ENCODE measurements at places on chromosomes 3 and 15.

DNA sequence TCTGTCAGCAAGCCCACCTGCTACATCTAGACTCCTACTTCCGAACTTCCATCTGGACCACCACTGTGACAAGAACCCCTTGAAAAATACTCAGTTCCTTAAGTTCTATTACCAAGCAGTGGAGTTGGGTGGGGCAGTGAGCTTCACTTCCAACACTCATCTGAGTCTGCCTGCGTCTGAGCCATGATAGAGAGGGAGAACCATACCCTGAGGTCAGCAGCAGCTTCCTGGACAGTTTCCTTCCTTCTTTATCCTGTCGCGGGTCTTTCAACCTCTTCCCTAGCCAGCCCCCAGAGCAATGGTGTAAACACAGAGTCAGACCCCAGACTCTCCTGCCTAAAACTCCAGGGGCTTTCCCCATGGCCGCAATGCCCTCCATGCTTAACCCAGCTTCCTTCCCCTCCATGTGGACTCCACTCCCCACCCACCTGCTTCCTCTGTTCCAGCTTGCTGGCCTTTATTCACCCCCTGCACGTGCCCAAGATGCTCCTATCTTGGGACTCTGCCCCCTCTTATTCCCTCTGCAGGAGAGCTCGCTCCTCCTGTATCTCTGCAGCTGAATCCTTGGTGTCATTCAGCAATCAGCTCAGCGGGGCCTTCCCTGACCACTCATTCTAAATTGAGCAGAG is 211.2 kb downstream of the SHQ1 start:
- no peak for DNase-seq

DNA sequence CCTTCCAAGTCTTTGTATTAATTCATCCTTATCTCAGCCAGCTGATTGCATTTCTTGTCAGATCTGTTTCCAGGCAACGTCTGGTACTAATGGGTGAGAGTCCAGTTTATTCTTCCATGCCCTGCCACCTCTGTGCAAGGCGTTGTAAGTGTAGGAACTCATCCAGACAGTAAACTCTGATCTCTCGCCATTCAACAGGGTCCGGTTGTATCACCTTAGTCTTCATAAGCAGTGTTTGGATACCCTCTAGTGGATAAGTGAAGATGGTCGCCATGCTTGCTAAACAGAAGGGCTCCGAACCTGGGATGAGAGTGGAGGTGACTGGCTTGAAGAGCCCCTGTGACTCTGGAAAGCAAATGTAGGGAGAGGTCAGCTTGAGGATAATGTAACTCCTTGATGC is 51.6 kb upstream of the CMTM7 start:
- DNase-seq, result no peak

DNA sequence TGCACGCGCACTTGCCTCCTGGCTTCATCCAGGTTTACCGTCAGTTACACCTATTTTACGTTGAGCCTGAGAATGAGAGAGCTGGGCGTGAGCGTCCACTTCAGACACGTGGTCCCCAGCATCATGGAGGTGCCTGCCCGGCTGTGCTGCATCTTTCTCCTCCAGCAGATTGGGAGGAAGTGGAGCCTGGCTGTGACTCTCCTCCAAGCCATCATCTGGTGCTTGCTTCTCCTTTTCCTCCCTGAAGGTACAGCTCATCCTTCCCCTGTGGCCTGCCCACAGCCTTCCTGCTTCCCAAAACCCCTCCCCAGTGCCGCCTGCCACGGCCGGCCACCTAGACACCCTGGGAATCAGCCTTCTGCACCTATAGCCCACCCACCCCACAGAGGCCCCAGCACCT is 31.6 kb downstream of the SLC22A14 start:
- DNase-seq, result no peak

GRCh38 chr15:70072479-70072878 is 25.2 kb downstream of the TLE3 start:
- DNase-seq, result no peak

DNA sequence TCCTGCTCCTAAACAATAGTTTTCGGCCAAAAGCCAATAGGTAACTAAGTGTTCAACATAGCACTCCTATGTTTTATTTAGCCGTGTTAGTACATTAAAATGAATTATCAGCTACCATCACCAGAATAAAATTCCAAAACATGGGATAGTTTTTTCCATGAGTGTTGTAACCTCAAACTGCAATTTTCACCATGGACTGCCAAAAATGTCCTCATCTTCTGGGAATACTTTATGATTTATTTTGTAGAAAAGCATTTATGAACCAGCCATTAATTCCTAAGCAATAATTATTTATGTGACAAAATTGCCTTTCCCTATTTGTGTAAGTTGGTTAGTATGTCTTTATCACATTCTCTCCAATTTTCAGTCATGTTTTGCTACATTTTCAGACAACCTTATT is 438.1 kb downstream of the NAALADL2 start:
- DNase-seq, result no peak

DNA sequence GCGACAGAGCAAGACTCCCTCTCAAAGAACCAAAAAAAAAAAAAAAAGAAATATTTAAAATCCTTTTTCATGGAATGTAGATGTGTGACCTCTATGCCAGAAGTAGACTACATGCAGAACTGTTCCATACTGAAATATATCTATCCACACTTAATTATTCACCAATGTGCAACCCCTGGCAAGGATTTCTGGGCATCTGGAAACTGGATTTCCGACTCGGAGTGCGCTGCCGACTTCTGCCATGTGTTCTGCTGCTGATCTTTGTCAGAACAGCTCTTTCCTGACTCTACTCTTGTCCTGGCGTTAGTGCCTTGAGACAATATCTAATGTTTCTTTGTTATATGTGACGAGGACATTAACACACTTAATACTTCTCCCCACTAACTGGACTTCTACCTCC is 11.7 kb downstream of the LIPH start:
- DNase-seq, result no peak

DNA sequence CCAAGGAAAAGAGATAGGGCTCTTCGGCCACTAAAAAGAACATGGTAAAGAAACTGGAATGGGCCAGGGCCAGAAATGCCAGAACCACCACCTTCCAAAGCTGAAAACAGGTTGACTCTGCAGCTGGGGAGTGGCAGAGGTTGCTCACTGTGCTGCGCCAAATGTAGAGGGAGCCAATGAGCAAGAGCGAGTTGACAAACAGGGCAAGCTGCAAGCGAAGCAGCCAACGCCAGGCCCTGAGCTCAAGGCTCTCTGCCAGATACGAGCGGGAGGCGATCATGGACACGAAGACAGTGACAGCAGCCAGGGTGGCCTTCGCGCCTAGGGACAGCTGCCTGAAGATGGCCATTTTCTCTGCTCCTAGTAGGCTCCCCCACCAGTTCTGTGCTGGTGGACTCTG is 3.1 kb downstream of the GLB1 start:
- DNase-seq, result no peak
